ENCODE measurements at places on chromosomes 4 and X.

DNA sequence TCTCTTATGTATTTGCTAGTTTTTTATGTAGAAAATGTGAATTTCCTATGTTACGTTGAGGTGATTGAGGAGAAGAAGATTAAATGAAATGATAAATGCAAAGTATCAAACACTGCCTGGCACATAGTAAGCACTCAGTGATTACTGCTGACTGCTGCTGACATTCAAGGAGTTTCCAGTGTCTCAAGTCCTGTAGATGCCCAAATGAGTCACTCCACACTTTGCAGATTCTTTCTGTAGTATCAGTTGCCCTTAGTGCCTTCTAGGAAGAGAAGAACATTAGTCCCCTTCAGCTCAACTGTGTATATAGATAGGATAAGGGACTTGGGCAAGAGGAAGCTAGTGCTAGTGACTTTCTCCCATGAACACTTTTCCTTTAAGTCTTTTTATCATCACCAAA is 240.5 kb upstream of the TEX13A start:
- DNase-seq: no peak

DNA sequence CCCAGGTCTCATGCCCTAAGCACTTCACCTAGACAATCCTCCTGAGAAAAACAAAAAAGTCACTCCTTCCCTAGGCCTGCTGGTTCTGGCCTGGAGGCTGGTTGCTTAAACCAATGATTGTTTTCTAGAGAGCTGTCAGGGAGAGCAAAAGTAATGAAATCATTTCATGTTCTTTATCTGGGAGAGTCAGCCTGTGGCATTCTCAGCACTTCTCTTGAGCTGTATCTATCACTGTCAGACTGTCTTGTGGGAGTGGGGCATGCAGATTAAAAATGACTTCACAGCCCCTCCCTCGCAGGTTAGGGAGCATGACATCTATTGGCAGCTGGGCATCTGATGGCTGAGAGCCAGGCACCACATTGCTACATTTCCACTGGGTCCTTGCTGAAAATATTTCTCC is 20.4 kb upstream of the TMEM154 start:
- DNase-seq: no peak

GRCh38 chr4:34422472-34423175 is 1821.7 kb downstream of the ARAP2 start:
- no peak for DNase-seq

DNA sequence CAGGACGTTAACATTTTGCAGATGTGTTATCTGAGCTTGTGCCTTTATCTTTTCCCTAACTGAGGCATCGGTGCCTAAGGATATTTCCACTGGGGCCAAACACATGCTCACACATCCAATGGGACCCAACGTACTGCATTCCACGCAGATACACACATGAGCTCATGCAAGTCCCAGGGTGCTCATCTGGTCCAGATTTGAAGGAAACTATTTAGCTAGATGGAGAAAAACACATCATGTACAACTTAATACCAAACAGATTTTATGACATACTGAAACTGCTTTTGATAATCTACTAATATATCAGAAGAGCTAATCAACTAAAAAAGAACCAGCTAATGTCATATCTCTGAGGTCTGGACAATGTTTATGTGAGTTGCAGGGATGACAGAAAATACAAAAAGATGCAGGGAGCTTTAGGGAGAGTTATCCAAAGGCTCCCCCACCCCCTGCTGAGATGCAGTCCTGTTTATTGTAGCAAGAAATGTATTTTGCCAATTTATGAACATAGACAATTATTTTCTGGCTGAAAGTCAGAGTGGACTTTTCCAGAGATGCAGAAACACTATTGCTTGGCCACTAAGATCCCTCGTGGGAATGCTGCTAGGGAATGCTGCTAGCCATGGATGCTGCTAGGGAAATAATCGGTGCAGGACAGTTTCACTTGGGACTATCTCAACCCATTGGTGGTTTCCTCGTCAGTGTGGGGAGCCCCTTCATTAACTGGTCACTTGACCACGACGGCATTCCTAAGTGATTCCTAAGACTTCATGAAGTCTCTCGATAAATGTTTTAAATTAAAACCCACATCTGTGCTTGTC is 172.8 kb downstream of the SMIM20 start:
- no peak for DNase-seq

- DNase-seq: no peak
Measured at GRCh38 chr4:146439999-146440398, 81.7 kb downstream of the SLC10A7 start.

DNA sequence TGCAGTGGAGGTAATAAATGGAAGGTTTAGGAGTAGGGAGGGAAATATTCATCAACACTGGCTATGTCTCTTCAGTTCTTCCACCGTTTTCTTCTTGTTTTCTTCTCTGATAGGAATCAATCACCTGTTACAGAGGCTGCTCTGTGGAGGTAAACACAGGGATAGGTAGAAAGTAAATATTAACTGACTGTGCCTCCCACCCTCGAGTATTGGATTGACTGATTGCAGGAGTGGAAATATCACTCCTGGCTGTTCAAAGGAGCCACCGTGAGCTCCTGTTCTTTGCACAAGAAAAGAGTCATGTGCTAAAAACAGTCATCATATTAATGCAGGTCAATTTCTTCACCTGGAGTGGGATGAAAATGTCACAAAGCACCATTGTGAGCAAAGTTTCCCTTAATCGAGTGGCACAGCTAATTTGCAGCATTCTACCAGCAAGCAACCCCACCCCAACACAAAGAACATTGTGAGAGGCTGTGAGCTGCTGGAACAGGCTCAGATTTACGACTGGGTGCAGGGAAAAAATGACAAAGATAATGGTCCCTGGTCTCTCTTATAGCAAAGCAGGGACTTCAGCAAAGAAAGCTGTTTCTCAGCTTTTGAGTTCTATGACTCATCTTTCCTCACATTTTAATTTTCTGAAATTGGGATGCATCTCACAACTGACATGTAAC is 113.7 kb upstream of the TSPAN5 start:
- DNase-seq: peak; percentile 42

- DNase-seq: no peak
Measured at GRCh38 chrX:139691493-139691842, 16.5 kb downstream of the MCF2 start.

- no peak for DNase-seq
Measured at GRCh38 chr4:142801966-142802365, 44.1 kb downstream of the INPP4B start.

DNA sequence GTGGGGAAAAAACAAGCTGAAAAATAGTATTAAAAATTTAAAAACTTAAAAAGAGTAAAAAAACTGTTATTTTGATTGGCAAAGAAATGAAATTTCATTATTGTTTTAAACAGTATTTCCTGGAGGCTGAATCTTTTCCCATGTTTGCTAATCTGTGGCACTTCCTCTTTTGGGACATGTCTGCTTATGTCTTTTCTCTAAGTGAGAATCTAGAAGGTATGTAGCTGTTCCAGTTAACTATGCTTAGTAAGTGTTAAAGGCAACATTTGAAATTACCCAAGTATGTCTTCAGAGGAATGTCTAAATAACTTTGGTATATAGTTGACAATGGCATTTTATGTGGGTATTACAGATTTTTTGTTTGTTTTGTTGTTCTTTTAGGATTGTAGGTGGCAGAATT is 81.6 kb upstream of the TBC1D9 start:
- DNase-seq: no peak

DNA sequence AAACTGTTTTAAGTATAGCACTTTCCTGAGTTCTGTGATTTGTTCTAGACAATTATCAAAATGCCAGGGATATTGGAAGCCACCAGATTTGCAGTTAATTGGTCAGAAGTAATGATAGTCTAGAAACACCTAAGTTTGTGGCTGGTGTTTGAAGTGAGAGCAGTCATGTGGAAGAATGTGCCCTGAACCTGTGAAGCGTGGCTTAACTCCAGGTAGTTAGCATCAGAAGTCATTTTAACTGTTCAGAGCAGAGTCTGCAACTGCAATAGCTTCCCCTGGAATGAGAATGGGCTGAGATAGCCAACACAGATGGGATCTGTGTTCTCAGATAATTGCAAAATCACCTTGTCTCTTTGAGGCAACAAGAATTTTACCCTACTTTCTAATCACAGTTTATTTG is 255.1 kb upstream of the GK2 start:
- DNase-seq: no peak

- DNase-seq: no peak
Measured at GRCh38 chr4:74056114-74056857, 17.8 kb upstream of the CXCL3 start.

GRCh38 chr4:182564724-182565369 is 321.6 kb downstream of the TENM3 start:
- DNase-seq: no peak

DNA sequence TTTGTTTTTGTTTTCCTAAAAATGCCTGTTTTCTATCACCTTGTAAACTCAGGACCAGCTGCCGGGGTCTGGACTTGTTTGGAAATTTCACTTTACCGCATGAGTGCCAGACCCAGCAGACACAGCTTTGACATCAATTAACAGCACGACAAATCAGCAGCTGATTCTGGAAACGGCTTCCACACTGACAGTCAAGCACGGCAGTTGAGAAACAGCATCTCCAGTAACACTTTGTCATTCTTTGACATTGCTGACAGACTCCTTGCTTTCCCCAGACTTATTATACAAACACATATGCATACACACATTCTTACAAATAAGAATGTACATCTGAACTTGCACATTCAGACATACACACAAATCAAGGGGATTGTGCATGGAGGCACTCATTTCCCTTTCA is 1017.6 kb upstream of the HS3ST1 start:
- no peak for DNase-seq

DNA sequence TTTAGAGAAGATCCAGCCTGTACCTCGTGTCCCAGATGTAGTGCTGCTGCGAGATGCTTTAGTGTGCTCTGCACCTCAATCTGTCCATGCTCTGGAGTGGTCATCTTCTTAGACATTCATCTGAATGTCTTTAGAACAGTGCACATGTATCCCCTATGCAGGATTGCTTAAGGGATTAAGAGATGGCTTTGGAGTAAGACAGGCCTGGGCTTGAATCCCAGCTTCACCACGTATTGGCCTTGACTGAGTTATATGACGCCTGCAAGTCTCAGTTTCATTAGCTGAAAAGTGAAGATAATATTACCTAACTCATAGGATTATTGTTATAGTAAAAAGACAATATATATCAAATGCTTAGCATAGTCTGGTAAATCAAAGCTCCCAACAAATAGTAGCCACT is 98.3 kb downstream of the NFKB1 start:
- no peak for DNase-seq

GRCh38 chr4:159237975-159238374 is 135.1 kb downstream of the RAPGEF2 start:
- no peak for DNase-seq

DNA sequence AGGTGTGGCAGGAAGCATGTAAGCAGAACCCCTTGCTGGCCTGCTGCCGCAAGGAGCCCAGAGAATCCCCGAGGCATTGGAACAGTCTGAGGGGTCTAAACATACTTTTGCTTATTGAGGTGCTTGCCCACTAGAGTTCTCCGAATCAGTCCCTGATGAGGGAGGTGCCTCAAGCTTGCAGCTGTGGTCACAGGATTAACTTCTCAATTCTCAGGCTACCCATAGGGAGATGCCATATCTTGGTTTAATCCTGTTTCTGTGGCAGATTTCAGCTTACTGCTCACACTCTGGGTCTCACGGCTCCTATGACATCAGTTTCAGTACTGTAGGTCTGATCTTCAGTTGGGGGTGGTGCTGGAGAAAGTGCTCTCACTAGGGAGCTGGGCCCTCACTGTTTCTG is 39.9 kb downstream of the CCNG2 start:
- DNase-seq: no peak

DNA sequence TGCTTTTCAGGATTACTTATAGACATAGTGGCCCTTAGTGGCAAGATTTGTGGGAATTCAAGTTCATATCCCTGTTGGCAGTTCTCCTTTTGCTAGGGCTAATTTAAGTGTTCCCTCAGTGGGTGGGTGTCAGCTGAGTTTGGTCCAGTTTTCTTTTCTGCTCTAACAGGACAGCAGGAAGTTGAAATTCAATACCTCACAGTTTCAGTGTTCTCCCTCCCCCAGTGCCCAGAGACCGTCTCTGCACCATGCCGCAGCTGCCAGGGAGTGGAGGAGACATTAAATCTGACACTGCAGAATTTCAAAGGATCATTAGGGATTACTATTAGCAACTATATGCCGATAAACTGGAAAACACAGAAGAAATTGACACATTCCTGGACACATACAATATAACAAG is 50.7 kb downstream of the UBE2NL start:
- DNase-seq: no peak

- DNase-seq: no peak
Measured at GRCh38 chr4:169152899-169153298, 117.9 kb downstream of the SH3RF1 start.

GRCh38 chrX:45434231-45434630 is 233.6 kb upstream of the DIPK2B start:
- DNase-seq: no peak

GRCh38 chr4:51894059-51894645 is 51.2 kb downstream of the DCUN1D4 start:
- DNase-seq: no peak

DNA sequence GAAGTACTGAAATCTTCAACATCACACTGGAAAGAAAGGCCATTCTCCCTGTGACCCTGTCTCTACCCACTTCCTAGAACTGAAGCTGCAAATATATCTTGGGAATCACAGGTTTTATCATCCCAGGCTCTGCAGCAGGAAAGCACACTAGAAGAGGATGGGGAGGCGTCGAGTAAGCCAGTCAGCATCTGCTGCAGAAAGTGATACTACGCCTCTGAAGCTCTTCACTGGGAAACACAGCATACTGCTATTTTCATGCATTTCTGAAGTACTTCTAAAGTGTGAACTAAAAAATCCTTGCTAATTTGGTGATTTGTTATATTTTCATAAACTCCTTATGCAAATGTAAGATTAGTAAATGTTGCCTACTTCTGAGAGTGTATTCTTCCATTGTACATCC is 29.1 kb downstream of the RAB33B start:
- no peak for DNase-seq

- peak; percentile 37 for DNase-seq
Measured at GRCh38 chr4:155353923-155354540, 22.7 kb downstream of the MAP9 start.

DNA sequence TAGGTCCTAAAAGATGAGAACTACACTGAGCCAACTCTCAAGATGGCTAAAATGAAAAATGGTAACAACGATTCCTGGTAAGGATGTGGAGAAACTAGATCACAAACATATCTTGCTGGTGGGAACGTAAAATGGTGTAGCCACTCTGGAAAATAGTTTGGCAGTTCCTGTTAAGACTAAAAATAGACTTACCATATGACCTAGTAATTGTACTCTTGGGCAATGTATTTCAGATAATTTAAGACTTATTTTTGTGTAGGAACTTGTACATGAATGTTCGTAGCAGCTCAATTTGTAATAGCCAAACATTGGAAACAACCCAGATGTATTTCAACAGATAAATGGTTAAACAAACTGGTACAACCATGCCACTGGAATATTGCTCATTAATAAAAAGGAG is 106.2 kb downstream of the HDAC8 start:
- DNase-seq: no peak

GRCh38 chrX:13418126-13419097 is 98.6 kb upstream of the ATXN3L start:
- no peak for DNase-seq
